ENCODE measurements at places on chromosomes 5 and 9.

- DNase-seq = no peak
Observed at GRCh38 chr5:125274211-125274610, 527.8 kb upstream of the ZNF608 start.

DNA sequence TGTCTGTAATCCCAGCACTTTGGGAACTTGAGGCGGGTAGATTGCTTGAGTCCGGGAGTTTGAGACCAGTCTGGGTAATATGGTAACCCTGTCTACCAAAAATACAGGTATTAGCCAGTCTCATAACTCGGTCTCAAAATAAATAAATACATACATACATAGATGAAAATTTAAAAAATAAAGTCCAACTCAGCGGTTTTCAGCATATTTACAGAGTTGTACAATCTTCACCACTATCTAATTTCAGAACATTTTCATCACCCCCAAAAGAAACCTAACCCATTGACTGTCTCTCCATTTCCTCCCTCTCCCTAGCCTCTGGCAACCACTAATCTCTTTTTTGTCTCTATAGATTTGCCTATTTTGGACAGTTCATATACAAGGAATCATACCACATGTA, 10.7 kb downstream of the RMND5B start:
- DNase-seq = no peak

DNA sequence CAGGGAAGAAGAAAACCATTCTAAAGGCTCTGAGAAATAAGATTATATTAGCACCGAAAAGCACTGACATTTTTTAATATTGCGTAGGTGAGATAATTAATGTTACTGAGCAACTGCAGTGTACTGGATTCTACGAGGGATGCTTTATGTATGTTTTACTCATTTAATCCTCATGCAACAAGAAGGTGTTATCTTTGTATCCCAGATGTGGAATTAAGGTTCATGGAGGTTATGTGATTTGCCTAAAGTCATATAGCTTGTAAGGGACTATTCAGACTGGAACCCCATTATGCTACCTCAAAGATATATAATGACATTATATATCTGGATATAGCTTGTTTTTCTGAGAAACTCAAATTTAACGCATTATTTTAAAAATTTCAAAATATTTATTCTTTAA, 2.5 kb downstream of the FBXO4 start:
- no peak for DNase-seq

DNA sequence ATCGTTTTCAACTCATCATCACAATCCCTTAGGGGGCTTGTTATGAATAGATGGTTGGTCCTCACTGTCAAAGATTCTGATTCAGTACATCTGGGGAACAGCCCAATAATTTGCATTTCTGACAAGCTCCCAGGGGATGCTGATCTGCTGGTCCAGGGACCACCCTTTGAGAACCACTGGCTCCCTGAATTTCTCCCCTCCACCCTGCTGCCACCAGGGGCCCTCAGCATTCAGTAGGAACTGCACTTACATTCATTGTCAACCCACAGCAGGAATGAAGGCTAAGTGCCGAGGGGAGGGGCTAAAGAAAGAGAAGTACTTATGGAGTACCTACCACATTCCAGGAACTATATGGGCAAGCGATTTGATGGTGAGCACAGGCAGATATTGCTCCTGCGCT, 85.9 kb downstream of the BOD1 start:
- no peak for DNase-seq

DNA sequence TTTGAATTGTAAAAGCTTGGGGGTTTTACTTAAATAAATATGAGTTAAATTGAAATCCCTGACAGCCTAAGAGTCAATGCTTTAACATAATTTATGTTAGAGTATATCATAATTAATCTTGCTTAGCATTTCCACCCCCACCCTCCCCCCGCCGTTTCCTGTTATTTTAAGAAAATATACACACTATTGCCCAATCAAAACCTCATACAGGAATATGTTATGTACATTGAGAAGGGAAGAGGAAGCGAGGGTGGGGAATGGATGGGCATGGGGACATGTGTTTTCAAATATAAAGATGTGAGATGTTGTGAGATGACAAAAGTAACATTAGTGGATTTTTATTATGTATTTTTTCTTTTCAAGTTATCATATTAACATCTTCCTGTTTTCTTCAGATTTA, 561.1 kb upstream of the MEF2C start:
- no peak for DNase-seq

GRCh38 chr5:11047030-11047429, 286.0 kb upstream of the DAP start:
- no peak for DNase-seq

DNA sequence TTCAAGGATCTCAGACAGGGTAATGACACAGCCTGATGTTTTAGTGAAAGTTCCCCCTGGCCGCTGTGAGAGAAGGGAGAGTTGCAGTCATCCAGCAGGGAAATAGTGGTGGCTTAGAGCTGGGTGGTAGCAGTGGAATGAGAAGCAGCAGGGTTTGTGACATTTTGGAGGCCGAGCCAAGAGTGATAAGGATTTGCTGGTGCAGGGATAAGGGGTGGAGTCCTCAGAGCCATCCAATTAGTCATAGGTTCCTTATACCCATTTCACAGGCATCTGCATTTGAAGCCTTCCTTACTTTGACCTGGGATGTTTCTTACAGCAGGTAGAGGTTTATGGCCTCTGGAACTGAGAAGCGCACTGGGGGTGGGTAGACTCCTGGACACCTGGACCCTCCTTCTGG, 12.8 kb downstream of the JADE2 start:
- DNase-seq = no peak

GRCh38 chr5:15807248-15807647, 307.3 kb downstream of the FBXL7 start:
- DNase-seq = no peak

DNA sequence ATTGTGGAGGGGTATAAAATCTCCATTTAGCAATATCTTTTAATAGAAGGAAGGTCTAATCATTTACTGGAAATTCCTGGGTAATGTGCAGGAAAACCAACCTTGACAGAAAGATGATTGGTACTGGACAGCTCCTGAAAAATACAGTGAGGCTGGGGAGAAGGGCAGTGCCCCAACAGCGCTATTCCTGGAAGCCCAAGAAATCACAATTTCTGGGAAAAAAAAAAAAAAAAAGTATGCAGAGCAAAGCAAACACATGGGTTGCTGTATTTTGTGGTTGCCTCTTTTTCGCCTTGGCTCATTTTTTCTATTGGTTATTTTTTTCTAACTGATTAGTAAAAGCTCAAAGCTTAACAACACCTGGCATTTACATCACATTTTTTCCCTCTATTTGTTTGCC, 249.7 kb downstream of the ENC1 start:
- no peak for DNase-seq

DNA sequence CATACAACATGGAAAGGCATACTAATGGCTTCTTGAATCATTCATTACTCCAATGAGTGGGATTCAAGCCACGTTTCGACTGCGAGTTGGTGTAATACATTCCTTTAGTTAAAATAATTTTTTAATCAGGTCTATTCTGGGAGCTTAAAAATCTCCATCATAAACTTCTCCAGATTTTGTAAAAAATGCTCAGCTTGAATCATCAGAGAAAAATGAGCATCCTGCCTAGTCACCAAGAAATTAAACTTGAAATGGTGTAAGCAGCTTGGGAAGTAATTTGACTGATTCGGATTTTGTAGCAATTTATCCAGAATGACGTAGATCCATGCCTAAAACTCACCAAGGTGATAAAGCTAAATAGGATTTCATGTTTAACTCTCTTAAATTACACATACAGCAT, 165.7 kb downstream of the SLCO4C1 start:
- no peak for DNase-seq

- DNase-seq = no peak
Observed at GRCh38 chr9:6997330-6997729, 239.6 kb downstream of the KDM4C start.

GRCh38 chr9:131104016-131104740, 7.8 kb downstream of the AIF1L start:
- no peak for DNase-seq

DNA sequence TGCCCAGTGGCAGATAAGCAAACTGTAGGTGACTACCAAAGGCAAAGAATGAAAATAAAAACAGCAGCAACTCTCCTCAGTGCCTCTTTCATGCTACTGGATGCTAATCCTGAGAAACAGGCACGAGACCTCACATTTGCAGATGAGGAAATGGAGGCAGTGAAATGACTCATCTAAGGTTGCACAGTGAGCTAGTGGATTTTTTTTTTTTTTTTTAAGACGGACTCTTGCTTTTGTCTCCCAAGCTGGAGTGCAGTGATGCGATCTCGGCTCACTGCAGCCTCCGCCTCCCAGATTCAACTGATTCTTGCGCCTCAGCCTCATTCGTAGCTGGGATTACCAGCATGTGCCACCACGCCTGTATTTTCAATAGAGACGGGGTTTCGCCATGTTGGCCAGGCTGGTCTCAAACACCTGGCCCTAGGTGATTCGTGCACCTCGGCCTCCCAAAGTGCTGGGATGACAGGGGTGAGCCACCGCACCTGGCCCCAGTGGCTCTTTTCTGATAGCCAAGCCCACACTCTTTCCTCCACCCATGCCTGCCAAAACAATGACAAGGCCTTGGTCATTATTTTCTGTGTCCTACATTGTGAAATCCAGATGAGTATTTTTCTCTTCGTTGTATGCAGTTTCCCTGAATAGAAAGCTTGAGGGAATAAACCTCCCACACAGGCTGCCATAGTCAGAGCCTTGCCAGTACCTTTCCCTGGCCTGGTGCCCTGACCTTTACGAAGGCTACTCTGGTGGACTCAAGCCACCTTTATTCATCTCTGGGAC, 19.2 kb downstream of the DOCK2 start:
- peak; percentile 61 for DNase-seq

- no peak for DNase-seq
Observed at GRCh38 chr9:86909388-86909787, 37.9 kb downstream of the GAS1 start.

DNA sequence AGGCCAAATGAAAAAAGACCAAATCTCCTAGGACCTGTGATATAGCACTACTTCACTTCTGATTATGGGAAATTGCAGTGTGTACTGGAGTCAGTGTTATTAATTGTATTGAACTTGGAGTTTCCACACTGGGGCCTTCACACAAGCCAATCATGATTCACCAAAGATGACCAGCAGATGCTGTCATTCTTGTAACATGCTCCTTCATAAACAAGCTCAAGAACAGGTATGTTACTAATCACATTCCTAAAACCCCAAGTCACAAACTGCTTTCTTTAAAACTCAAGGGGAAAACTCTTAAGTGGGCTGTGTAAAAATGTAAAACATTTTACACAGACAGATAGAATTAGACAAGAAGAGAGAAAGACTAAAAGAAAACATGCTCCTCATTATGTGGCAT, 5.6 kb downstream of the KLHL3 start:
- DNase-seq = no peak

DNA sequence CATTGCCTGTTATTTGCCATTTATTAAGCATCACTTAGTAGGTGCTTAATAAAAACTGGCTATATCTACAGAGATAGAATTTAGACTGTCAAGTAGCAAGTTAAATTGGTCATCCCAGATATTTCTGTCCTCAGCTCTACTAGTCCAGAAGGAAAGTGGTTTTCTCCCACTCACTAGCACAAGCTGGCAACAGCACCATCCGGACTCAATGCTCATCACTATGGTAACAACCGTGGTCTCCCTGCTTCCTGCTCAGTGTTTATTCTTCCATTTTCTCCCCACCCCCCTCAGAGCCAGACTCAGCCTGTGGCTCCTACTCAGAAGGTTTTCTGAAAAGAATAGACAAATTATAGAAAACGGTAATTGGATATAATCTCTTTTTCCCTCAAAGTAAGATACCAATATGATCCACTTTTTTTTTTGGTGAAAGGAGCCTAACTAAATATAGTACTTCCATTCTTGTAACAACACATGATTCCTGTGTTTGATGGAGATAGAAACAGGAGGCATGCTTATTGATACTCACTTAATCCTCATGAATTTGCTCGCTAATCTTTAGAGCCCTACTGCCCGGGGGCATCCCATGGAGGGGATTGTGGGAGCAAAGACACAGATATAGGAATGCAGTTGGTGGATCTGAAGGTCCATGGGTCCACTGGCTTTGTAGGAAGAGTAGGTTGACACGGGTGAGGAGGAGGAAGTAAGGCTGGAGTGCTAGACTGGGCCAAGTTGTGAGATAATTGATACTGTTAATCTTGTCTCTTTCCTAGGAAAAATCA, 191.4 kb downstream of the MAN2A1 start:
- no peak for DNase-seq

DNA sequence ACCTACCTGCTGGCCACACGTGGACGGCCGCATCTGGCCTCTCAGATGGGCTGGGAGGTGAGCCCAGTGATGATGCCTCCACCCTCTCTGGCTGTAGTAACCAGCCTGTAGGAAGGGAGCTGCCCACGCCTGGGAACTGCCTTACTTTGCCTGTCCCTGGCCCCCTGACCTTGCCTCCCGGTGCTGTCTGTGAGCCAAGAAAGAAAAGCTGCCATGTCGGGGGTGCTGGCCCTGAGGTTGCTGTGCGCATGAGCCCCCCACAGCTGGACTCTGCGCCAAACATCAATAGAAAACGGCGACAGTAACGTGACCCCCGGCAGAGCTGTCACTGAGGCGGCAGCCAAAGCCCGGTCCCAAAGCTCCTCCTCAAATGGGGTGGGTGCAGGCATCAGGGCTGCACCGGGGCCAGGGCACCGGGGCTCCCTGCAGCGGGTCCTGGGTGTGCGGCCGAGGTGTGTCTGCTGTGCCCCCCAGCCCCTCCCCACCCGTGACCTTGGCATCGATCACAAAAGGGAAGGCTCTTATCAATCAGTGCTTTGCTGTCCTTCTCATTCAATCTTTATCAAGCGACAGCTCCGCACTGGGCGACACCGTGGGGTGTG, 15.3 kb upstream of the SLC9A3 start:
- DNase-seq = no peak

- no peak for DNase-seq
Observed at GRCh38 chr9:134618163-134618832, 23.3 kb upstream of the COL5A1 start.

DNA sequence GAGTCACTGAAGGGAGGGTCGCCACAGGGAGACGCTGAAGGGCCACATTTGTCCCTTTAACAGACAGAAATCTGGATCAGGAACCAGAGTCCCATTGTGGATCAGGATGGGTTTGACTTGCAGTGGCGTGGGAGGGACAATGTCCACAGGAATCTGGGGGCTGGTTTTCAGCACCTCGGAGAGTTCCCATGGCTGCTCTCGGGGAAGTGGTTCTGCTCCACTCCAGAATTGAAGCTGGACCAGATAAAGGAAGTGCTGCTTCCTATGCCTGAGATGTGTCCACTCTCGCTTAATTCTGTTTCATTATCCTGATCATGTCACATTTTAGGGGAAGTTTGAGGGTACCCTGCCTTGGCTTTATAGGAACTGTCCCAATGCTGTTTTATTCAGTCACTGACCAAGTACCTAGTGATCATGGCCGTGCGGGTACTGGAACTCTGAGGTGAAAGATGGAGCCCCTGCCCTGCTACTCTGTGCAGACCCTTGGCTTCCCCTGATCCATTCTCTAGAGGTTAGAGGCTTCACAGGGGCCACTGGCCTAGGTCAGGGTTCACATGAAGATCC, 28.7 kb downstream of the ENHO start:
- DNase-seq = no peak

Data from GM13977 (cell line).